ENCODE measurements at places on chromosomes 16 and 17.

- DNase-seq = no peak
These were observed 3.7 kb downstream of the CCNF start for GRCh38 chr16:2432801-2433505.

GRCh38 chr16:51049678-51050376, 101.2 kb downstream of the SALL1 start:
- DNase-seq = no peak

DNA sequence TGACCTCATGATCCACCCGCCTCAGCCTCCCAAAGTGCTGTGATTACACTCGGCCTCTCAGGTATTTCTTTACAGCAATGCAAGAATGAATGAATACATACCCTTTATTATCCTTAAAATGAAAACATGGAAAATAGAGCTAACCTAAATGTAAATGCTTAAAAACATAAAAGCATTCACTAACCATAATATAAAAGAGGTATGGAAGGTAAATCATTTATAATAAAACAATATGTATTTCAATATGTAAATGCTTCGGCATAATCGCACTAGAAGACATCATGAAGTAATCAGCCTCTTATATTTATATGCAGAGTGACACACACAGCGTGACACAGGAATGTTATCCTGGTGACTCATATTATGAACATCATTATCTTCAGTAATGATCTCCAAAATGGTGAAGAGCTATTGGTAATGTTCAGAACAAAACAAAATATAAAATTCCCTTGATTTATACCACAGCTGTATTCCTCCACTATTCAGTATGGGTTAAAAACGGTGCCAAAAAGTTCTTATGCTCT, 53.9 kb downstream of the AIPL1 start:
- DNase-seq = no peak

DNA sequence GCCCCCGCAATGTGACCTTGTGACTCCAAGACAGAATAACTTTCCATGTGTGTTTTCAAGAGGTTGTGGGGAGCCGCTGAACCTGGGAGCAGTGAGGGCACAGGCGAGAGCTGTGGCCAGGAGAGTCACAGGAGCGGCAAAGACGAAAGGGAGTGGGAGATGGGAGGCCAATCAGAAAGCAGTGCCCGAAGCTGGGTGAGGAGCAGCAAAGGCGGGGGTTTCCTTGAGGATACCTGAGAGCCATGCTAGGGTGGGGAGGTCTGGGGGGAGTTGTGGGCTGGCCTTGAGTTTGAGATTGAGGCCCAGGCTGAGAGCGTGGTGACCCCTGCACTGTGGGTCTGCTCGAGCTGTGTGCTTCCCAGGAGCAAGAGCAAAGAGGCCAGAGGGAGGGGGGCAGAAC, 23.2 kb upstream of the NPTX1 start:
- no peak for DNase-seq

GRCh38 chr16:50072730-50073129, 7.0 kb downstream of the HEATR3 start:
- DNase-seq = no peak

GRCh38 chr17:41439375-41439774, 1.4 kb downstream of the KRT38 start:
- DNase-seq = no peak

GRCh38 chr17:10733666-10734065, 3.8 kb upstream of the TMEM220 start:
- DNase-seq = no peak

GRCh38 chr16:22635357-22635761, 124.7 kb downstream of the NPIPB5 start:
- no peak for DNase-seq

- DNase-seq = no peak
These were observed 15.7 kb upstream of the MC1R start for GRCh38 chr16:89902980-89903379.

- DNase-seq = no peak
These were observed 148.4 kb downstream of the PITPNC1 start for GRCh38 chr17:67525239-67526135.

GRCh38 chr17:61624951-61625350, 33.9 kb upstream of the NACA2 start:
- no peak for DNase-seq

DNA sequence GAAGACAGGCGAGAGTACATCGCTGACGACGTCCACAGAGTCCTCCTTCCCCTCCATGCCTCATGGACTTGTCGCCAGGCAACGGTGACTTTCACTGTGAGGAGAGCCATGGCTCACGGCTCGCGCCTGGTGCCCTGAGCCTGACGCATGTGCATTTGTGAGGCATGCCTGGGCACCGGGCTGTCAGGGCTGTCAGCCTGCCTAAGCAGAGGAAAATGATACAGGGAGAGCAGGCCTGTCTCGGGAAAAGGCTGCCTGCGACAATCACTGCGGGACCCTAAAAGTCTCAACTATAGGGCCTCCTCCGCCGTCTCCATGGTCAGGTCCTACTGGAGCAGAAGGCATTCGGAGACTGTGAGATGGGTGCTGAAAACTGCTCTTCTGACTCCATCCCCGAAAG, 135.5 kb upstream of the WSB1 start:
- DNase-seq = no peak

DNA sequence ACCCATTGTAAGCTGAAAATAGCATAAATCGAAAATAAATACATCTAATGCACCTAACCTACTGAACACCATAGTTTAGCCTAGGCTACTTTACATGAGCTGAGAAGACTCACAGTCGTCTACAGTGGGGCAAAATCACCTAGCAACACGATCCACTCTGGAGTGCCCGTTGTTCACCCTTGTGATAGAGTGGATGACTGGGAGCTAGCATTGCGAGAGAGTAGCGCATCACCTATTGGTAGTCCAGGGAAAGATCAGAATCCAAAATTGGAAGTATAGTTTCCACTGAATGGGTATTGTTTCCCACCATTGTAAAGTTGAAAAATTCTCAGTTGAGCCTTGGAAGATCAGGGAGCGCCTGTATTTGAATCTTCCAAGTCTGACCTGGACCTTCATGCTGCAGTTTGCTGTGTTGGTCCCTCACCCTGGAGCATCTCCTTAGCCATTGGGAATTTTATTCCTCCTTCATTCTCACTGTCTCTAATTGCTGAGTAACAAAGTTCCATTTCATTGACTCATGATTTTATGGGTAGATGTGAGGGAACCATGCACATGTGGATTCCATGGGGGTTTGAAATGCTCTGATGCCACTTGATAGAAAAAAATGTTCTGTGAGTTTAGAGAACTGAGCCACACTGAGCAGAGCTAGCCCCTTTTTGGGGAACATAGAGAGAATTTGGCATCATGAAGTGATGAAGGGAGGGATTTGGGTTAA, 19.6 kb downstream of the AKAP1 start:
- DNase-seq = no peak

DNA sequence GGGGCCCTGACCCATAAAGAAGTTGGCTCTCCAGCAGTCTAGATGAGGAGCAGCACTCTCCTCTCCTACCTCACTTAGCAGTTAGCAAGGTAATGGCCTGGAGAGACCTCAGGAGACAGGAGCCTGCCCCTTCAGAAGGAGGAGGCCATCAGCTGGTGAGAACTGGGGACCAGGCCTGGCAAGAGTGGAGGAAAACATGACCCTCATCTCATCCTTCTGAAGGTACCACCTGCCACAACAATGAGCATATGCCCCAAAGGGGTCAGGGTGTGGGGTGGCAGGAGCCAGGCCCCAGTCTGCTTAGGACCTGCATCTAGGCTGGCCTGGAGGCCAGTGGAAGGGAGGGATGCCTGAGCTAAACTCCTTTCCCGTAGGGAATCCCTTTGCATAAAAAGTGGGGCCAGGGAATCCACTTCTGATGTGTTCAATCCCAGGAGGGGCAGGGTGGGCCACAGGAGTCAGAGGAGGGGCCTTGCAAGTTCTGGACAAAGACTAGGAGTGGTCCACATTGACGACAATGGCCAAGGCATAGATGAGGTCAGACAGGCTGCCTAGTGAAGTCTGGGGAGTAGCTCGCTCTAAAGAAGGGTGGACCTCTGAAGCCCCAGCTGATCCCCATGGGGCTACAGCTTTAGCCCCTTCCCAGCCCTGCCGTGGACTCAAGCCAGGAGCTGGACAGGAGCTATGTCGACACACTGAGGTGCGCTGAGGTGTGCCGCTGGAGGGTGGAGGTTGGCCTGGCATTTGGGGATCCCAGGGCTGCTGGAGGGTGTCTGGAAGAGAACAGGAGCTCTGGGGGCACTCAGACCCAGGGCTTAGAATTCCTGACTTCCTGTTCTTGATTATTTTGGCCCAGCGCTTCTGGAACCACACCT, 986 bp downstream of the SEBOX start:
- DNase-seq = no peak

DNA sequence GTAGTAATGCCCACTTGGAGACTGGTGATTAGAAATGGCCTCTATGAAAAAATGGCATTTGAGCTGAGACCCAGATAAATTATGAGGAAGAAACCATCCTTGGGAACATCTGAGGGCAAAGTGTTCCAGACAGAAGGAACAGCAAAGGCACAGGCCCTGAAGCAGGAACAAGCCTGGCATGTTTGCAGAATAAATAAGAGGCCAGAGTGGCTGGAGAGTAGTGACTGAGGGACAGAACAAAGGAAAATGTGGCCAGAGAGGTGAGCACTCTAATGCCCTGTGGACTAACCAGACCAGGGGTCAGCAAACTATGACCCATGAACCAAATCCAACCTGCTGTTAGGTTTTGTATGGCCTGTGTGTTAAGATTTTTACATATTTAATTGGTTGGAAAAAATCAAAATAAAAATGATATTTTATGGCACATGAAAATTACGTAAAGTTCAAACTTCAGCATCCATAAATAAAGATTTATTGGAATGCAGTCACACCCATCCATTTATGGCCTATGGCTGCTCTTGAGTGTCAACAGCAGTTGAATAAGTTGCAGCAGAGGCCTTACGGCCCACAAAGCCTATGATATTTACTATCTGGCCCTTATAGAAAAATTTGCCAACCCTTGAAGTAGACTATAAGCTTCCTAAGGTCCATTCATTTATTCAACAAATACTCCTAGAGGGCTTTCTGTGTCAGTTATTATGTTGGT, 210.0 kb upstream of the TOX3 start:
- no peak for DNase-seq

DNA sequence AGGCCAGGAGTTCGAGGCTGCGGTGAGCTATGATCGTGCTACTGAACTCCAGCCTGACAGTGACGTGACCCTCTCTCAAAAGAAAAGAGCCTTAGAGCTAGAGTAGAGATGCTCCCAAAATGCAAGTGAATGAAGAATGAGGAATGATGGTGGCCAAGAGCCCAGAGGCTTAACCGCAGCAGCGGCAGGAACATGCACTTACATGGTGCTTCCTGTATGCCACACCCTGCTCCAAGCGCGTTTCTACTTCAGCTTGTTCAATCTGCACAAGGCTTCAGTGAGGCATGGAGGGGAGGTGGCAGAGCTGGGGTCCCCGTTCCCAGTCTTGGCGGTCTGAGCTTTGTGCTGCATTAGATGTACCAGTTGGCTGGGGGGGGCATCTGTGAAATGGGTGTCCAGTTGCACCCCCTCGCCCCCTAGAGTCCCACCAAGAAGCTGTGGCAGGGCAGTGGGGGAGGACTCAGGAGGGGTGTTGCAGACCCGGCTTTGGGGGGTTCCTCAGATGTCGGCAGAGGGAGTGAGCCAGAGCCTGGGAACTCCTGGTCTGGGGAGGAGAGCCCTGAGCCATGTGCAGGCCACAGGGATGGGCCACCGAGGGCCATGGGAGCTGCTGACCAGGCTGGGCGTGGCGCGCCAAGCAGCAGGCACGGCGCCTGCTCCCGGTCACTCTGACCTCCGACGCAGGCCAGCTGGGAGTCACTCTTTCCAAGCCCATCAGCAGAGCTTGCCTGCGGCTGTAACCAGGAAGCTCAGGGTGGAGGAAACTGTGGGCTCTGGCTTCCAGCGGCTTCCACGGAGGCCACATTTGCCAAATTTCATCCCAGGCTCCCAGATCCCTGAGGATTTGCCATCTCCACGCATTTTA, 260.1 kb downstream of the PARN start:
- DNase-seq = no peak

DNA sequence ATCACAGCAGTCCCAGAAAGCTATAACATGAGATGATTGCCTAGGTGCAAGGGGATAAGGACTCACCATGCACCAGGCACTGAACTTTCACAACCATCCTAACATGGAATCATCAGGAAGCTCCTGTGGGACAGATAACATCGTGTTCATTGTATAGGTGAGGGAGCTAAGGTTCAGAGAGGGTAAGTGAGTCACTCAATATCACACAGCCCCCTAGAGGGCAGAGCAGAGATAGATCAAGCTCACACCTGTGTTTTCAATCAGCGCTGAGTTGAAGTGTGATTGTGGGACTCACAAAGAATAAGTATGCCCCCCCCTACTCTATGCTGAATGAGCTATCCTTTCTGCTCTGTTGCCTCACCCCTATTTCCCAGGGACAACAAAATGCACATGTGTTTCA, 377.7 kb upstream of the ERCC4 start:
- DNase-seq = no peak

DNA sequence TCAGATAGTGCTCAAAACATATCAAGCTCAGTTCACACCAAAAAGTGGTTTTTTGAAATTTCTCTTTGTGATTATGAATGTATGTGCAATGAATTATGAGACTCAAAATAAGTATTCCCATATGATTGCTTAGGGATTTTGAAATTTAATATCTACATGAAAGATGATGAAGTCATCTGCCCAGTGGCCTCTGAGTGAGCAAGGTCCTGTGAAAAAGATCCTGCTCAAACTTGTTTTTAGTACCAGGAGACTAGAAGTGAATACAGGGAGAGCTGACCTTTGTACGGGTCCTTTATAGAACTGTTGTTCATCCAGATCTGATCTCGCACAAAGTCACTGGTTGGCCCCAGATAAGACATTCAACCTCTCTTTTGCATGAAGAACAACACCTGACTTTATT, 151.9 kb upstream of the MAF start:
- no peak for DNase-seq

- DNase-seq = no peak
These were observed 123.0 kb upstream of the DYNLRB2 start for GRCh38 chr16:80417706-80418271.

- no peak for DNase-seq
These were observed 1.8 kb downstream of the TSPOAP1 start for GRCh38 chr17:58326609-58327362.

DNA sequence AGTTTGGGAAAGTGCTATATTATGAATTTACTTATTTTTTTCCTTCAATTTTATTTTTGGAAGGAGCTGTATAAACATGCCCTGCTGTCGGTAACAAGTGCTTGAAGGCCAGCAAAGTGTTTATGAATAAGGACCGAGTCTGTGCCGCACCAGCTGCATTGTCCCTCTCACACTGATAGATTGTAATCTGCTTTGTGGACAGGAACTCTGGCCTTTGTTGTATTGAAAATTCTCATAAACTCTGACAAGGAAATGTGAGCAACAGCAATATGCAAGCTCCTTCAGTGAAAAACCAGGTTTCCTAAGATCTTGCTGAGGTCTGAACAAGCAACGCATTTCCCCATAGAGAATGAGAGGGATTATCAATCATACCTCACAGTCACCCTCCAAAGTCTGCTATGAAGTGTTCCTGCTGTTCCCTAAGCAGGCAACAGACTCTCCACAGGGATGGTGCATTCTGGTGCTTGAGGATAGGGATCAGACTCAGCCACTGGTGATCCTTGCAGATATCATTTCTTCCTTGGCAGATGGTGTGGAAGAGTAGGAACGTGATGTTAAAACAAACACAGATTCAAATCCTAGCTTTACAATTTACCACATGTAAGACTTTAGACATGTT, 109.6 kb downstream of the KCNJ2 start:
- no peak for DNase-seq

GRCh38 chr16:424033-424622, 1.3 kb upstream of the RAB11FIP3 start:
- no peak for DNase-seq

- DNase-seq = no peak
These were observed 86.3 kb downstream of the SPECC1 start for GRCh38 chr17:20095336-20096080.
